ENCODE measurements at places on chromosomes 7 and 10.

DNA sequence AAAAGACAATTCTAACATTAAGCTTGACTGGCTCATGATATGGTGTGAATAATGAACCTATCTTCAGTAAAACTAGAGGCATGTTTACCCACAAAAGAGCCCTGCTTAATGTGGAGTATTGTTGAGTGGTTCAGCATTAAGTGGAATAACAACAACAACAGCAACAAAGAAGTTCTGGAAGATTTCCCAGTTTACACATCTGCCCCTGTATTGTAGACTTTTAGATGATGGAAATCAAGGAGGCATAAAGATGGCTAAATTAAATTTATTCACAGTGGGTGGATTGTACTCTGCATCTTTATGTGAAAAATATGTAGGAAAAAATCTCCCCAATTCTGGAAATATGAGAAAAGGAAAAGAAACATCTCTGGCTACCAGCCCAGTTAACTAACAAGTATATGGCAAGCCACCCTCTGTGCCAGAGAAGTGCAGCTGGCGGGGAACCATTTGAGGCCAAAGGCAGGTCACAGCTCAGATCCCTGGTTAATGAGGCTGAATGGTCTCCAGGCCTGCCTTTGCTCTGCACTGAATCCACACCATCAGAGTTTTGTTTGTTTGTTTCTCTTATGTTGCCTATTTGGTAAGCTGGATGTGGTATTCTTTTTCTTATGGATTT, 186.0 kb downstream of the SEMA3D start:
- DNase-seq: peak; percentile 85

DNA sequence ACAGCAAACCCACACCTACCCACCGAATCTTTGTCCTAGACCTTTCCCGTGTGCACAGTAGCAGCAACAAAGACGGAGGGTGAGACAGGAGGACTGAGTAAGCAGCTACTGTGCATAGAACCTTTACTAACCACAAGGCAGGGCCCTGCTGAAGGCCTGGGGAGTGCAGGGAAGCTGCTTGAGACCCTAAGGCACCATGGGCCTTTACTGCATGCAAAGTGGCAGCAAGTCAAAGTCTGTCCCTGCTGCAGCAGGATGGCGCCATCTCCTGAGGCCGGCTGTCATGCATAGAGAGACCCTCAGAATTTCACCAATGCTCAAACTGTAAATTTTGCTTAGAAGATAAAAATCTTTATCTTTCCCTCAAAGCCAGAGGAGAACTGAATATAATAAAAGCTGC, 610.5 kb downstream of the ACTR3B start:
- no peak for DNase-seq

- no peak for DNase-seq
Observed at GRCh38 chr10:124560377-124561105, 98.9 kb downstream of the LHPP start.

GRCh38 chr10:93026072-93026471, 34.5 kb upstream of the CYP26C1 start:
- no peak for DNase-seq

GRCh38 chr10:6195846-6196245, 6.9 kb upstream of the PFKFB3 start:
- DNase-seq: no peak

GRCh38 chr10:7593063-7593462, 73.7 kb downstream of the ITIH5 start:
- no peak for DNase-seq

DNA sequence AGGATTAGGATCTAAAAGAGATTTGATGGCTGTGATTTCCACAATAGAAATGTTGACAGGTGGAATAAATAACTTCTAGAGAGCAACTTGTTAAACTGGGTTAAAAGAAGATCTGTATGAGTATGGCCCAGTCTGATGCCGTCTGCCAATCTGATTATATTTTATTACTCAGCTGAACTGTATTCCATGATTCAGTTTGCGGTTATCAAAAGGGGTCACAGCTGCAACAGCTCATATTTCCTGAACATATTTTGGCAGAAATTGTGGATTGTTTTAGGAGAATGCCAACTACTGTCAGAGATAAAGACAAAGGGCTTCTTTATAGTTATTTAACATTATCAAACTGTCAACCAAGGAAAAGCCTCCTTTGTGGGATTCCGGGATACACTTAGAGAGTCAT, 244.8 kb upstream of the MINDY3 start:
- DNase-seq: no peak

Measured in NCI-H1930 (cell line).